A673 (cell line): ENCODE measurements at places on chromosomes 1 and 21. TPM values are rescaled to one million over a fixed set of nuclear protein-coding genes. Genes with fewer than 3 reads are reported as not detected.
A peak's percentile ranks its signal among the peaks of the same experiment; 100 is the strongest.

Gene HSD3B2
- not detected in 2 replicates for total RNA-seq

Gene CSF3R
- not detected in 2 replicates for total RNA-seq

Gene ZNF436
- total RNA-seq: 13.7 and 14.8 TPM in 2 replicates

DNA sequence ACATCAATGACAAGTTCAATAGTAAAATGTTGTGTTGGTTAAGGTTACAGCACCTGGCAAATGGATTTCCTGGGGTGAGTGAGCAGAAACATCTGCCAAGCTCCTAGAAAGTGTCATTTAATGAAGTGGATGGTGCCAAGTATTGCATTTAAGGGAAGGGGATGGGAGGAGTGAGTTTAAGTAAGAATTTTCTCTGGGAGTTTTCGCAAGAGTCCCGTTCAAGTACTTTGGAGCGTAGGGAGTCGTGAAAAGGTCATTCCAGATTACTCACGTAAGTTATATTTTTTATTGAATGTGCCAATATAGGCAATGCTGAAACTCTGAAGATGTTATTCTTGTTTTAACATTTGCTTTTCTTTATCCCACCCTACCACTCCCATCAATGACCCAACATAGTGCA, 117.4 kb upstream of the RAB3GAP2 start:
- no peak overlapping the region for H3K27ac ChIP-seq
- no peak overlapping the region for H3K4me3 ChIP-seq
- no peak for DNase-seq
- H3K27me3 ChIP-seq: peaks cover 17% of the 10 kb centered on the region

DNA sequence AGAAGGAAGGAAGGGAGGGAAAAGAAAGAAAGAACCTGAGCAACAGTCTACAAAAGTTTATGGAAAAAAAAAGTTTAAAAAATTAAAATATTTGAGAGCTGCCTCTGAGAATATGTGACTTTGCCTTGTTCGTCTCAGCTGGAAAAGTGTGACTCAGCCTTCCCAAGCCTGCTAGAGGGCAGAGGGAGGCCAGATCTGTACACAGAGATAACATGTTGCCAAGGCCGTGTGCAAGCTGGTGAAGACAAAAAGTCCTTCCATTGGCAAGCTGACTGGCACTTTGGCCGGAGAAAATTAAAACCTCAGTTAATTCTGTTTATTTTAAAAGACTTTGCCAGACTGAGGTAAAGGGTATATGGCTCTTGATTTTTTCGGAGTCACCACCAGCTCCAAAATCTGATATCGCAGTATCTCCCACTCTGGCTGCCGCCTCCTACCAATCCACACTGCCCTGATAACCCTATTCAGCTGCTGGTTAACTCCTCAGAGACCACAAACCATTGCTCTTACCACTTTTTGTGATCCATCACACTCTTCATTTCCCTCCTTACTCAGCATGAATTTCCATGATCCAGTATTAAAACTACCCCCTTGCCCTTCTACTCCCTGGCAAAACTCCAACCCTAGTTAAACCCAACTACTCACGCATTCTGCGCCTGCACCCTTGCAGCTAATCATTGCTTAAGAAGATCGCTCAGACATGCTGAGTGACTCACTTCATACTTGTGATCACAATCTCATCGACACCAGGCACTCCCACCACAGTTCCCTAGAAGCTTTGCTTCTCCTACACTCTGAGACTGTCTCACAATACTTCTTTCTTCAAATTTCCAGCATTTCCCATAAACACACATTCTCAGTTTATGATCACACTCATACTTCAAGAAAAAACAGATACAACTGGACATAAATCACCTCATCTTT, 5.7 kb upstream of the PPP1R15B start:
- H3K27ac ChIP-seq: peak overlapping the region; percentile 62
- H3K36me3 ChIP-seq: no peaks in the 10 kb centered on the region
- peaks cover 32% of the 10 kb centered on the region for H3K4me1 ChIP-seq
- peak; percentile 93 for DNase-seq
- no peaks in the 10 kb centered on the region for H3K27me3 ChIP-seq

- no peaks in the 10 kb centered on the region for H3K36me3 ChIP-seq
- H3K4me3 ChIP-seq: no peak overlapping the region
- no peak overlapping the region for H3K27ac ChIP-seq
These were observed 163.3 kb downstream of the PIK3R3 start for GRCh38 chr1:45968941-45969666.

- DNase-seq: no peak
- no peak overlapping the region for H3K4me3 ChIP-seq
- no peaks in the 10 kb centered on the region for H3K27me3 ChIP-seq
- H3K27ac ChIP-seq: peak overlapping the region; percentile 29
These were observed 16.5 kb upstream of the PIGV start for GRCh38 chr1:26771285-26771642.

GRCh38 chr1:229153955-229154548, 116.9 kb upstream of the RAB4A start:
- peaks cover 7% of the 10 kb centered on the region for H3K4me1 ChIP-seq
- no peaks in the 10 kb centered on the region for H3K36me3 ChIP-seq
- no peak overlapping the region for H3K27ac ChIP-seq
- H3K27me3 ChIP-seq: peaks cover 4% of the 10 kb centered on the region
- no peak overlapping the region for H3K4me3 ChIP-seq
